ENCODE measurements at places on chromosomes 7 and 10.

- no peak for DNase-seq
These were observed 92.1 kb downstream of the CH25H start for GRCh38 chr10:89114846-89115625.

GRCh38 chr7:105191331-105191730 is 177.3 kb downstream of the KMT2E start:
- no peak for DNase-seq

GRCh38 chr10:114110174-114110972 is 63.6 kb downstream of the CCDC186 start:
- DNase-seq = no peak

DNA sequence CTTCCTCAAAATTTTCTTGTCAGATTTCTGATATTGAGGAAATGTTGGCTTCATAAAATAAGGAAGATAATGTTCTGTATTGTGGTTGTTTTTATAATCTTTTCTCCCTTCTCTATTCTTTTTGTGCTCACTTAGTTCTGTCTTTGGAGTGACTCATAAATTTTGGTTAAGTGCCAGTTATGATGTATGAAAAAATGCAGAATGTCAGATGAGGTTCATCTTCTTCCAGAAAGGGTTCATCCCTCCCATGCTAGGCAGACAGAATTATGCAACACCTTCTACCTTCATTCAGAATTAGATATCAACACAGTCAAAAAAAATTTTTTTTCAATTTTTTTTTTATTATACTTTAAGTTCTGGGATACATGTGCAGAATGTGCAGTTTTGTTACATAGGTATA is 36.6 kb upstream of the CYP2C19 start:
- DNase-seq = no peak

DNA sequence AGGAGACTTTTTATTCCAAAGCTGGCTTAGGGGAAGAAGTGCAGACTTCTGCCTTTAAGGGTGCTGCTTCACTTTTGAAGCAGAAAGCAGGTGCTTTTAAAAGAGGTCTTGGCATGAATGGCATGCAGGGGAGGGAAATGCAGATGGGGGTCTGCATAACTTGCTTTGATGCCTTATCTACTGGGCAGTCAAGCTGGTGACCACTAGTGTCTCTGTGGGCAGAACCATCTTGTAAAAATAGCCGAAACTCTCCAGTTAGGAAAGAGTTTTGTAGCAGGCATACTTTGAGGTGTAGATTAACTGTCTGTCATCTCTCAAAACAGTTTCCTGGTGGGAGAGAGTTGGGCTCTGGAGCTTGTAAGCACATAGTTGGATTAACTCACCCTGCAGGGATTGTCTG is 9.9 kb upstream of the CTNNA3 start:
- no peak for DNase-seq

- DNase-seq = peak; percentile 5
These were observed 116.1 kb downstream of the GPR37 start for GRCh38 chr7:124649397-124650014.

- no peak for DNase-seq
These were observed 511.0 kb upstream of the COBL start for GRCh38 chr7:51827631-51828030.

DNA sequence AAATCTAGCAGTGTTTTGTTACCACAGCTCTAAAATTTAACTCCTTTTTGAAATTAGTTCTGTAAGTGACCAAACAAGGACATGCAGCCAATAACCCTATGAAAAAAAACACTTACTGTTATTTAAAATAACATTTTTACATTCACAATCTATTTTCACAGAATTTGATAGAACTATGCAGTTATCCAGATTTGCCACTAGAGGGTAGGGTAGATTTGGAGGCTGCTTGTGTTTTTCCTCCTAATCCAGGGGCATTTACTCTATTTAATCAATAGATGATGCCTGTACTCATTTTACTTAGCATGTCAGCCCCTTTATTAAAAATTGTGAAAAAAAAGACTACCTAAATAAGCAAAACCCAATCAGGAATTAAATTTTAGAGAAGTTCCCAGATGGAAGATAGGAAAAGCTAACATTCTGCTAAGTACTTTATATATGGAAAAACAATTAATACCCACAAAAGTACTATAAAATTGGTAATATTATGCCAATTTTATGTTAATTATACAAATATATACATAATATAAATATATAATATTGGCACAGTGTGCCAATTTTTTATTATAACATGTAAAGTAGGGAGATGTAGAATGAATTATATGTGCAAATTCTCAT is 18.1 kb upstream of the LIPK start:
- DNase-seq = peak; percentile 40

GRCh38 chr7:50706469-50706937 is 76.2 kb downstream of the GRB10 start:
- no peak for DNase-seq

DNA sequence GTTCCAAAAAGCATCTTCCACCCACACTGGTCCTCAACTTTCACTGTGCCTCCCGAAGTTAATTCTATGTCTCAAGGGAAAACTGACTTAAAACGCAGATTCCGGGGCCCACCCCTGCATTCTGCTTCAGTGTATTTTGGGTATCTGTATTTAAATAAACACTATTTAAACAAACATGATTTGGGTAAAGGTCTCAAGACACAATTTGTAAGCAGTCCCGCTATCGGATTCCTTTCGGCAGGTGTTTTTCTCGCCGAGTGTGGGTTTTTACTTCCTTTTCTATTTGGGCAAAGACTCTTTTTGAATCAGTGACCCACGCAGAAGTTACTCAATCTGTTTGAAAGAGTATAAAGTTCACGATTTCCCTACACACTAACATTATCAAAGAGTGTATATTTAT is 1.2 kb downstream of the PDIA4 start:
- DNase-seq = peak; percentile 53

DNA sequence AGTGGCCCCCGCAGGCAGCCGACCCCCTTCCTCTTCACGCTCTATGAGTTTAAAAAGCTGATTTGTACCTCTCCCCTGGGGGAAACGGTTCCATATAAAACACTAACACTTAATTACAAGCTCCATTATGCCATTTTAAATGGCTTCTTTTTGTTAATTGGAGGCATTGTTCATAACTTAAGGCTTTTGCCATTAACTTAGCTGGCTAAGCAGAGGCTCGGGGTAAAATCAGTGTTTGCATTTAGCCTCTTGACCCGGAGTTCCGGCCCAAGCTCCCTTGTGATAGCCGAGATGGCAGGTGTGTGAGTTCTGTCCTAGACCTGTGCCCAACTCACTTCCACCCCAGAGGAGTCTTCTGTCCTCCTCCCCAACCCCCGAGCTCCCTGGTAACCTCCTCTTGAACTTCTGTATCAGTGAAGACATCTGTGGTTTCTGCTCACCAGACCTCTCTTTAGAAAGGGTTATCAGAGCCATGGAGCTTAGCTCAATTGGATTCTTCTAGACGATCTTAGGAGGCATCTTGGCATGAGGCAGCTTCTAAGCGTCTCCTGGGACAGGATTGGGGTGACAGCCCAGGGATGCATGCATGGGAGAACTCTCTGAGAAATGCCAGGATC is 34.2 kb upstream of the SH2B2 start:
- no peak for DNase-seq

DNA sequence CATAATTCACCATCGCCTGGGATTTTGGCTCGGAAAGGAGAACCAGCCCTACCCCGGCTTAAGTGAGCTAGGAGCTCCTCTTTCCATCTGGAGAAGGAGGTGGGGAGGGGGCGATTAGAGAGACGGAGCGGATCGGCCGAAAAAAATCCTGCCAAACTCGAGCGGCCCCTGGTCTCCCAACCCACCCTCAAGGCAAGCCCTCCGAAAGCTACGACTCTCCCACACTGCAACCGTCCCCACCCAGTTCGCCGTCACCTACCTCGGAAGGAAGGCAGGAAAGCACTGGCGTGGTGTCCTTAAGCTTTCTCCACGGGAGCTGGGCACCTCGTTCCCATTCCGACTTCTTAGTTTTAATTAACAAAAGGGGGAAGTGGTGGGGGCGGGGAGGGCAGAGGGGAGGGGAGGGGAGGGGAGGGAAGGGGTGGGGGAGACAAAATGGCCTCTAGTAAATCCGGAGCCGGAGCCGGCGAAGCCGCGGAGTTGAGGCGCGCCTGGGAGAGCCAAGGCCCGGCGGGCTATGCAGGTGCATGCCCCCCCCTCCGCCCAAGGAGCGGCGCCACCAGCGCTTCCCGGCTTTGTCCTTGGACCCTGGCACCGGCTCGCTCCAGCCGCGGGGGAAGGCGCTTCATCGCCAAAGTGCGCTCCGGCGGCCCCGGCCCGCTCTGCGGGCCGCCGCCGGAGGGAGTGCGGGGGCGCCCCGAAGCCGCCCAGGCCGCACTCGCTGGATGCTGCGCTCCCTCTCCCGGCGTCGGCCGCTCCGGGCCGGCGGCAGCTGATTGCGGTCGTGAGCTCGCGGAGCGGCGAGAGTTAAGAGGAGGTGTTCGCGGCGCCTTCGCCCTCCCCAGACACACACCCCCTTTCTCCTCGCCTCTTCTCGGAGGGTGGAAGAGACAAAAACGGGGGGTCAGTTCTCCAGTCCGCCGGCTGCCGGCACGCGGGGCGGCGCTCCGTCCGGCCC is at the start of gene LRRC4:
Gene LRRC4 (minus strand): TSS at position 784 of the 958 bp plus-strand sequence. CDS start 797 bp downstream, outside the sequence.
- DNase-seq = peak; percentile 49

- DNase-seq = no peak
These were observed 249.0 kb downstream of the C7orf25 start for GRCh38 chr7:42662862-42663261.

- DNase-seq = no peak
These were observed 54.2 kb downstream of the MICALL2 start for GRCh38 chr7:1404898-1405548.

GRCh38 chr10:86821388-86821999 is 65.1 kb downstream of the BMPR1A start:
- no peak for DNase-seq

GRCh38 chr7:99997545-99998137 is 17.8 kb upstream of the ZKSCAN1 start:
- DNase-seq = peak; percentile 83

DNA sequence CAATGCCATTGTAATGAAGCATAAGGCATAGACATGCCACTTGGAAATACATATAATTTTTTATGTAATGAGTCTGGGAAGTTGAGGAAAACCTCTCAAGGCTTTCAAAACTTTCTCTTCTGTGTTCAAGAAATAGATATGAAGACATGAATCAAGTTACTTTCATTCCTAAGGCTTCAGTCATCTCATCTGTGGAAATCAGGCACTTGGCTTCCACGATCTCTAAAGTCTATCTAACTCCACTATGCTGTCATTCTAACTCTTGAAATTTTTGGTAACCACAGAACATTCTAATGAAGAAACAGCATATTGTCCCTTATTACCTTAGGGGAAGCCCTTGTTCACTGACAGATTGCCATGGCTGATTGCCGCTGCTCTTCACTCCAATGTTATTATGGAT is 242.6 kb downstream of the CNTNAP2 start:
- DNase-seq = no peak

- no peak for DNase-seq
These were observed 222.6 kb downstream of the MGMT start for GRCh38 chr10:129689671-129690071.

DNA sequence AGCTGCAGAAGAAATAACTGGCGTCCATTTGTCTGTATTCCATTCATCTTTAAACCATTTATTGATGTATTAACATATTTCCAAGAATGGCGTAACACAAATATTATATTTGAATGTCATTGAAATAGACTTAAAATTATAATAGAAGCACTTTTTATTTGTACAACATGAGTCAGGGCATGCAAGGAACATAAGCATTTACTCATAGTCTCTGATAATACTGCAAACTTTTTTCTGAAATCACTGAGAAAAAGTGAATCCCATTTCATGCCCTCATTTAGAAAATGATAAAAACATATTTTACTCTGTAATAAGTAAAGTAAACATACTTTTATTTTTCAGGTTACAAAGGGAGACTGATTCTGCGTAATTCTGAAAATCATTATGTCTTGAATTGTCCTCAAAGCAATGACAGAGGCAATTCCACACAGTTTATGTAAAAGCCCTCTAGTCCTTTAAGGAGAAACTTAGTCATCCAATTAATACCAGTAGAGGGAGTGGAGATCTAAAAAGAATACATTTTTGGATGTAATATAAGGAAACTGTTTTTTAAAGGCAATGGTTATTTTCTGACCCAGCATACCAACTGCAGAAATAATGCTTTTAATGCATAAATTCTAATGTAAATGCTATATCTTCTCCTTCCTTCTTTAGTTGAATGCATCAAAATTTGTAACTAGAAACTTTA is 58.1 kb downstream of the AGMO start:
- DNase-seq = no peak

- no peak for DNase-seq
These were observed 73.6 kb downstream of the INSYN2A start for GRCh38 chr10:127122831-127123230.

GRCh38 chr10:80443531-80443974 is 10.6 kb upstream of the TSPAN14 start:
- peak; percentile 63 for DNase-seq

DNA sequence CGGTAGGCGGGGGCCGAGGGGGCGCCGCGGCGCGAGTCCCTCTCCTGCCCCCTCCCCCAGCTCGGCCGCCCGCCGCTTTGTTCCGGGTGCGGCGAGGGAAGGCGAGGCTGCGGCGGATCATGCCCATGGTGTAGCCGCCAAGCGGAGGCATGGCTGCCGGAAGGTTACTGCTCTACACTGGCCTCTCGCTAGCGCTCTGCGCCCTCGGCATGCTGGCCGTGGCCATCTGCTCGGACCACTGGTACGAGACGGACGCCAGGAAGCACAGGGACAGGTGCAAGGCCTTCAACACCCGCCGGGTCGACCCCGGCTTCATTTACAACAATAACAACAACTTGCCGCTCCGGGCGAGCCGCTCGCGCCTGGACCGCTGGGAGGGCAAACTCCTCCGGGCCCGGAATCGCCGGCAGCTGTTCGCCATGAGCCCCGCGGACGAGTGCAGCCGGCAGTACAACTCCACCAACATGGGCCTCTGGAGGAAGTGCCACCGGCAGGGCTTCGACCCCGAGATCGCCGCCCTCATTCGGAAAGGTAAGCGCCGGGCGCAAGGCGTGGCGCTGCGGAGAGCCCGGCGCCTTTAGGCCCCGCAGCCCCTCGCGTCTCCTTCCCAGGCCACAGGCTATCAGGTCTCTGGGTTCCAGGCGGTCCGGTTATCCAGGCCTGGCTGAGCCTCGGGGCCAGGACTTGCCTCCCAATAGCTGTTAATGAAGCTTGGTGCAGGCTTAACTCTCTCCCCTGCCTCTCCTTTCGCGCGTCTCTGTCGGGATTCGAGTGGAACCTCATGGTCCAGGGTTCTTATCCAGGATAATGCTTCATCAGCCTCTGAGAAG is 513 bp downstream of the TMEM178B start:
- peak; percentile 18 for DNase-seq

- DNase-seq = no peak
These were observed 82.8 kb downstream of the CHST15 start for GRCh38 chr10:124010563-124011131.

GRCh38 chr7:75662579-75663301 is 76.0 kb downstream of the HIP1 start:
- DNase-seq = peak; percentile 95

Data from GM12865 (cell line).